ENCODE measurements at places on chromosomes 2 and 18.

- DNase-seq, result no peak
Observed at GRCh38 chr2:84838434-84839145, 42.3 kb downstream of the TRABD2A start.

- no peak for DNase-seq
Observed at GRCh38 chr2:172869861-172870260, 134.2 kb downstream of the RAPGEF4 start.

DNA sequence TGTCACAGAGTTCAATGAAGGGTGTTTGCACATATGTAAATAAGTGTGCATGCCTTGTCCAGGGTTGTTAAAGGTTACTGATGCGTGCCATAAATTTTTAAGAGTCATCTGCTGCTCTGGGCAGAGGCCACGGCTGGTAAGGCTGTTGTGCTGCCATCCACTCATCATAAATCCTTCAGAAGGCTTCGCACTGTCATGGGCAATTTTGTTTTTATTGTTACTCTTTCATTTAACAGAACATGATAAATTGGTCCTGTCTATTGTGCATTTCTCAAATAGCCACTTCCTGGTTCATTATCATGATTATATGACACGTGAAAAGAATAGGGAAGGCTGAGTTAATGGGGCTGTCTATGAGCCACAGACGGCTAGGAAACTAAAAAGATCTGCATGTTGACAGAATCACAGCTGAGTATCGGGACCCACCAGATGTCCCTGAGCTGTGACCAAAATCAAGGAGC, 634.3 kb upstream of the SOX11 start:
- DNase-seq, result no peak

DNA sequence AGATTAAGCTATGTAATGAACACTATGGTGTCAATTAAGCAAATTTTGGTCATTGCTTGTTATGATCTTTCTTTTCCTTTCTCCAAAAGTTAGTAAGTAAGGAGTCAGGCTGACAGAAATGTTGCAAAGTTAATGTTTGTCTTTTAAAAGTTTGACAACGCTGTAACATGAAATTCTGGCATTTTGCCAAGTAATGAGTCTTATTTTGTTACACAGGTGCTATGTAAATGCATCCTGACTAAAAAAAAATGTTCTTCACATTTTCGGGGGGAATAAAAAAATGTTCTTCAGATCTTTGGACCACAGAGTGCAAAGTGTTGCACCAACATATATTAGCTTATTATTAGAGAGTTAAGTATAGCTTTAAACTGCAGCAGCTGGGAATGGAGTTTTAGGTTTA, 54.8 kb upstream of the PROKR1 start:
- DNase-seq, result no peak

- no peak for DNase-seq
Observed at GRCh38 chr18:48887905-48888772, 62.6 kb downstream of the SMAD7 start.

DNA sequence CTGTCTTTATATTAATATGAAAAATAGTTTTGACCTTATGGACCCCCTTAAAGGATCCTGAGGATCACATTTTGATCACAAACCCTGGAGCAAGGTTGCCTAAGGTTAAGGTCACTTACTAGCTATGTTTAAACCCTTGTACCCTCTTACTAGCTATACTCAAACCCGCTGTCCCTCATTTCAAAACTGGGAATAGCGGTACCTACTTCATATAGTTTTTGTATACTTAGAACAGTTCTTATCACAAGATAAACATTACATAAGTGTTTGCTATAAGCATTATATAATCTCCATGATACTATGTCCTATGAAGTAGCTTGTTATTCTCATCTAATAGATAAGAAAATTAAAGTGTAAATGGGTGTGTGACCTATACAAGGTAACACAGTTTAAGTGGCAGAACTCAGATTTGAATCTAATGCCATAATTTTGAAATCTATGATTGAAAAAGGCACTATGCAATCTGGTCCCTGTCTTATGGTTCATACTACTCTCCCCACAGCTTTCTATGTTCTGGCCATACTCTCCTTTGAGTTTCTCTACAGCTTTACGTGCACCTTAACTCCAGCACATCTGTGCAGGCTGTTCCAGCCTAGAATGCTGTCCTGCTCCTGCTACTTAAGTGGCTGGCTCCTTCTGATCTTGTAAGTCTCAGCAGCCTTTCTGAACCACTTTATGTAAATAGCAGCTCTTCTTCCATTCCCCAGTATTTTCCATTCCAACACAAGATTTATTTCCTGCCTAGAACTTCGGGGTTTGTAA, 30.4 kb downstream of the HYCC2 start:
- no peak for DNase-seq

DNA sequence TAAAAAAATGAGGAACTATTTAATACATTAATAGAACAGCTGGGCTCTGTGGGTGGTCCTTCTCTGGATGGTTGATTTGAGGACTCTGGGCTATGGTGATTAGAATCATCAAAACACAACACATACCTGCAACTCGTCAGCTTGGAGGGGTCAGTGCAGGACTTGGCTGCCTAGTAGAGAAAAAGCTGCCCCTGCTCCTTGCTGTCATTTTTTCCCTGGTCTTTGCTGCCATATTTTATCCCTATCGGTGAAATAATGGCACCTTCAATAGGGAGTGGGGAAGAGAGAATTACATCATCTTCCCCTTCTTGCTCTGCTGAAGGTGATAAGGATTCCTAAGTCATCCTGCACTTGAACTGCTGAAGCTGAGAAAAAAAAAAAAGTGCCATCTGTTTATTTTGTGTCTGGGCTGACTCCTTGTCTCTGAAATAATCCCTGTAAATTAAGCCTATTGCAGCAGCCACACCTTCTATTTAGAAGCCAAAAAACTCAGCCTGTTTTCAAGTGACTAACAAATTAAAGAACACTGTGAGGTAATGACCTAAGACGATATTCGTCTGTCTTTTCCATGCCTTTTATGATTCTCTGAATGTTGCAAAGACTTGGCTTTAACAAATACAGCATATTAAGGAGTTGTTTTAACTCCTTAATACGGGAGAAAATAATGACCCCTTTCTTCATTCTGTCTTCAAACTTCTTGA, 89.3 kb downstream of the ACVR1 start:
- no peak for DNase-seq

DNA sequence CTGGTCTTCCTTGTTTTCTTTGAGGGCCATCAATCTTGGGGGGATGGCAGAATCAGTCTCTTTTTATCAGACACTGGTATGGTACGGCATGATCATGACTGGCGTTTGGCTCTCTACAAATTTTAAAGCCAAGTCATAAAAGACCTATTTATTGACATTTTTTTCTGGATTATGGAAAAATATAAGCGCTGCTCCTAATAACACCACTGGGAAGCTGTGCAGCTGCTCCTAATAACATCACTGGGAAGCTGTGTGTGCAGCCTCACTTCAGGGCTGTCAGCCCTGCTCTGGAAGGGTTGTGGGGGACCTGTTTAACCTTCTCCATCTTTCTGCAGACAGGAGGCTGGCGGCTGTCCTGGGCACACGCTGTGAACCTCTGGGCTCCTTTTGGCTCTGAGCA, 88.9 kb downstream of the SNTG2 start:
- no peak for DNase-seq

DNA sequence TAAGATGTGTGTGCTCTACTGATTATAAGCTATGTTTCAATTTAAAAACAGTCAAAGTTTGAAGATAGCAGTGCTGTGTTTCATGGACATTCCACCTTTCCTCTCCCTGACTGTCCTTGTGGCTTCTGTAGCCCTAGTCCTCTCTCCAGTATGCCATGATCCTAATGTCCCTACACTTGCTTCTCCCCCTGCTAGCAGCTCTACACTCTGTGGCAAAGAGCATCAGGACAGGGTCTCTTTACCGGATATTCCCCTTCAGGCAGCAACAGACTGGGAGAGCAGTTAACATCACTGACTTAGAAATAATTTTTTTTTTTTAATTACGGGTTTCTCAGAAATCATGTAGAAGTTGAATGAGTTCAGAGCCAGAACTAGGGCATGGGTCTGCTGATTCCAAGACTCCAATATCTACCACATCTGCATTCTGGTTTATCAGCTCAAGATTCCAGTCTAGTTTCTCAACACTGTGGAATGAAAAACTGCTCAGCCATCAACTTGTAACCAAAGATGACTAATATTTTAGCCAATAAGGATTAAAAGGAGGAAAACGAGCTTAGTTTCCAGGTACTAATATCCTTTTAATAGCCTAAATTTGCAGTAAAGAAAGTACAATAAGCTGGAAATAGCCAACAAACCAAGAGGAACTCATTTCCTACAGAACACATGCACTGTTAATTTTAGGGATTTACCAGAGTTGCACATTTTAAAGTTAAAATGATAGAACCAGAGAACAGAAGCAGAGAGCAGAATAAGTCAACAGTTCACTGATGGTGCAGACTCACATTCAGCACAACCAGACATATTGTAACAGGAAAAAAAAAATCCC, 45.2 kb downstream of the TMEM131 start:
- no peak for DNase-seq
